Subcutaneous adipose tissue (tissue), 4 donors: ENCODE measurements at places on chromosomes 11 and 22. TPM values are rescaled to one million over a fixed set of nuclear protein-coding genes. Genes with fewer than 3 reads are reported as not detected.

OR2AG1 gene
- total RNA-seq = not detected

RIC3 gene
- 3.2 TPM for total RNA-seq

SEPTIN5 gene
- 4.1 TPM for total RNA-seq

OR4C6 gene
- not detected for total RNA-seq

MRGPRF gene
- 8.8 TPM for total RNA-seq

ACR gene
- total RNA-seq = 1.3 TPM

ST14 gene
- 4.9 TPM for total RNA-seq

ARHGAP32 gene
- total RNA-seq = 14.5 TPM

MAP4K2 gene
- total RNA-seq = 10.9 TPM

C22orf39 gene
- 45.4 TPM for total RNA-seq

SYCE3 gene
- total RNA-seq = 2.2 TPM

LRRC56 gene
- not detected for total RNA-seq

PNPLA5 gene
- not detected for total RNA-seq

TNRC6B gene
- total RNA-seq = 36.4 TPM

SLC17A6 gene
- not detected for total RNA-seq

GSTT2B gene
- 4.4 TPM for total RNA-seq

CEP164 gene
- 10.9 TPM for total RNA-seq
